ENCODE measurements at places on chromosomes 4 and X.

DNA sequence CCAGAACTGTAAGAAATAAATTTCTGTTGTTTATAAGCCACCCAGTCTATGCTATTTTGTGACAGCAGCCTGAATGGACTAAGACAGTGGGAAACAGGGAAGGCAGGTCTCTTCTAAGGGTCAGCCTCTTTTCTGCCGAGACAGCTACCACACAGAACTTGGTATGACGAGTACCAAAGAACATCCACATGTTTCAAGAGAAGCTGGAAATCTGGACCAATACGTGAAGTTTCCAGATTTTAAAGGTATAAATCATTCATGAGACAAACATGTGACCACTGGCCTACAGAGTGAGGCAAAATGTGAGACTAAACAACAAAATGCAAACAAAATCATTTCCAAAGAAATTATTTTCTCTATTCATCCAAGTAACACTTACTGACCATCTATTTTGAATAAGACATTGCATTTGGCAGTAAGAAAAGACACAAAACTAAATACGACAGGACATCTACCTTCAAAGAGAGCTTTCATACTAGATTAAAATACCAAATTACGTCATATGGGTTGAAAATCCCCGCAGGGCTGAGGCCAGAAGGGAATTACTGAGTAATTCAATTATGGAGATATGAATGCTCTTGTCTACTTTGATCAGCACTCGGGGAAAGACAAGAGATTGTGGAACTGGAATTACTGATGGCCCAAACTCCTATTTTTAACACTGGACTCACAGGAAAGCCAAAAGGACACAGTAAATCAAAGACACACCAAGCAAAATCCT is 7.2 kb downstream of the SCARB2 start:
- no peak for DNase-seq

- peak; percentile 68 for DNase-seq
These were observed 3.8 kb upstream of the GUCY2F start for GRCh38 chrX:109485470-109486340.

DNA sequence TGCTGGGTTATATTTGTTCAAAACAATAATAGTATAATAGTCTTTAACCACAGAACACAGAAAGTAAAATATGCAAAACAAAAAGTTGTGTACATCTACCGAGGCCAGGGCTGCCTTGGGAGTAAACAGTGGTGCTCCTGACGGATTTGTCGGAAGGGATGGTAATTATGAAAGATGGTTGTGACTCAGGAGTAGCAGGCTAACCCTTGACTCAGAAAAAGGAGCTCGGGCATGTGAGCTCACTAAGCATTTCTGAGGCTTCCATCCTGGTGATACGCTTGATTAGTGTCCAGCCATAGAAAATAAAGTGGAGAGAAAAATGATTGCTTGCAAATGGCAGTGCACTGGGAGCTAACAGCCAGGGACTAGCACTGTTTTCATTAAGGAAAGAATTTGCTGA is 53.2 kb upstream of the SPANXB1 start:
- no peak for DNase-seq

DNA sequence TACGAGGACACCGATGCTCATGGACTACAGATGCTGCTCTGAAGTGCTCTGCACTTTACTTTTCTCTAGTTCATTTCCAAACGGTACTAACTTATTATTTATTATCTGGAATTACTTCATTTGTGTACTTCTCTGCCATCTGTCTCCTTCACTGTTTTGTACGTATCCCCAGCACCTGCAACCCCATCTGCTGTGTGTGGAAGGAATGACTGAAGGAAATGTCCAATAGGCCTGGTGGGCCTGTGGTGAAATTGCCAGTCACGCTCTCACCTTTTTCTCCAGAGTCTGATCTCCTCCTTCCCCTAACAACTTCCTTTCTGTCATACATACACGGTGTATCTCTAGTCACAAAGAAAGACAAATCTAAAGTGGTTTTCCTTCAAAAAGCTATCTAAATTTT is 12.9 kb downstream of the TMEM154 start:
- no peak for DNase-seq

GRCh38 chr4:164423819-164424218 is 330.1 kb upstream of the SMIM31 start:
- DNase-seq = no peak

GRCh38 chr4:61200916-61201526 is 895 bp downstream of the ADGRL3 start:
- peak; percentile 11 for DNase-seq

DNA sequence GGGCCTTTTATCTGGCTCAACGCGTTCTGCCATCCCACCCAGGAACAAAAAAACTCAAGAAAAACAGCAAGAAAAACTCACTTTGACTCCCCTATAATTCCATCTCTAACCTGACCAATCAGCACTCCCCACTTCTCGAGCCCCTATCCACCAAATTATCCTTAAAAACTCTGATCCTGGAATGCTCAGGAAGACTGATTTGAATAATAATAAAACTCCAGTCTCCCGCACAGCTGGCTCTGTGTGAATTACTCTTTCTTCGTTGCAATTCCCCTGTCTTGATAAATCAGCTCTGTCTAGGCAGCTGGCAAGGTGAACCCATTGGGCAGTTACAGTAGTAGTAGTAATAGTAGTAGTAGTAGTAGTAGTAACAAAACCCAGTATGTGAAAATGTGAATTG is 165.7 kb upstream of the CASK start:
- DNase-seq = no peak

GRCh38 chr4:86918539-86919072 is 16.2 kb upstream of the AFF1 start:
- DNase-seq = no peak

DNA sequence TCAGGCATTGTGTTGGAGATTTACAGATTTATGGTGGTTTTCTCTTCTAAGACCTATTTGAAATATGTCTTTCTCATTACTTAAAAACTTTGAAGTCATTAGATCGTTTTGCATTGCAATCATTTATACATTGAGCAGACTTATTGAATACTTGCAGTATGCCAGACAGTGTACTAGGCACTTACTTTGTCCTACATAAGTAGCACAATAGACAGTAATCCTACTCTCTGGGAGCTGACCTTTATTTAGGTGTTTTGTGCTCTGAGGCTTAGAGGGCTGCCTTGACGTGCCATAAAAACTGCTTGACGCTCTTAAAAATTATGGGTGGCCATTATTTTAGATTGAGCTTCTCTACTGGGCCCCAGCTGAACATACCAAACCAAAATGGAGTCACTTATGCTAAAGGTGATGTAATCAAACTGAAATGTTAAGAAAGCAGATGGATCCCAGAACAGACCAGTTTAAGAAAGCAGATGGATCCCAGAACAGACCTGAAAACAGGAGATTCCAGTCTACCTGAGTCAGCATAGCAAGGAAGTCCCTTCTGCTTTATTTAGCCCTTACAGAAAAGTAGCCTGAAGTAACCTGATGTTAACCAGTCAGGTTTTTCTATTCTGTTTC is 42.4 kb downstream of the PTTG2 start:
- no peak for DNase-seq

DNA sequence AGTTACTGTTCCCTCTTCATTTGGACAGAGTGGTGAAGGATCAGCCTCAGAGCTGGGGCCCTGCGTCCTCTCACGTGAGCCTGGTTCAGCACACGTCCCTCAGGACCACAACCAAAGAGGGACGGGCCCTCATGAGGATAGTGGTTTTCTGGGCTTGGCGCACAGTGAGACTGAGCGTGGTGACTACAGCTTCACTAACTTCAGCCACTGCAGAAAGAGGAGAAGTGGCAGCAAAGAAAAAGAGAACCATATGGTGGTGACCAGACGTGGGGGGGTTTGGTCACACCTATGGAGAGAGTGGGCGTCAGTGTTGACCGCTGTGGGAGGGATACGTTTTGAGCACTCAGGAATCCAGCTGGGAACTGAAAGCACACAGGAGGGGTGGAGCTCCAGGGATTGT is 21.8 kb upstream of the TNIP3 start:
- DNase-seq = no peak

DNA sequence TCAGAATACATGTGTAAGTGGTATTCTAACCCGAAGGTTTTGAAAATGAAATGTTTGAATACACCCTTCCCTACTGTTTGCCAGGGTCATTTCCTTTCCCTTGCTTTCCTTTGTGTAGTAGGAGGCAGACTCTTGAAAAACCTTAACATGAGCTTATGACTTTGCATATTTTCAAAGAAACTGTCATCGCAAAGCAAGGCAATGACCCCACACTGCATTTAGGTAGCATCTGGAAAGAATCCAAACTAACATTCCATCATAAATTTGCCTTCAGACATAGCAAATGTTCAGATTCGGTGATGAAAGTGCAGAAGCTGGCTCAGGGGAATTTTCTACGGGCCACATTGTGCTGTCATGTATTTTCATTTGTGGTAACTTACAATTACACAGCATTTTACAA is 32.3 kb downstream of the SH2D1A start:
- no peak for DNase-seq

GRCh38 chrX:129531132-129531531 is 7.8 kb upstream of the SMARCA1 start:
- no peak for DNase-seq

GRCh38 chr4:173371292-173372192 is 788 bp downstream of the SAP30 start:
- peak; percentile 63 for DNase-seq

GRCh38 chrX:118049713-118050112 is 66.9 kb downstream of the KLHL13 start:
- DNase-seq = no peak

DNA sequence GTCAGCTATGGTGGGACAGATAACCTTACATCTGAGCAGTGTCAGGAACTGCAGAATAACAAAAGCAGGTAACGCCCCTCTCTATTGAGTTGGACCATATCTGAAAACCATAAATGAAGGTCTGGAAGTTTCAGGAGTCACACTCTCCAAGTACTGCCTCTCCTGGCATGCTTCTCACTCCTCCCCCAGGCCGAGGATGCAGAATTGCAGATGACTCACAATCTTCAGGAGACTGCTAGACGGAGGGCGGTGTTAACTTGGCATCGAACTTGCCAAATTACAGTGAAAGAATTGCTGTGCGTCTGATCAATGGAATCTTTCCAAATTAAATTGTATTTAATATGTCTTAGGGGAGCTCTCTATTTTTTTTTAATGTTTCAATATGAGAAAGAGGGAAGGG is 67.1 kb upstream of the TRIM2 start:
- no peak for DNase-seq

GRCh38 chrX:155086202-155086840 is 15.0 kb downstream of the BRCC3 start:
- DNase-seq = peak; percentile 63

GRCh38 chrX:1248331-1249061 is 20.1 kb upstream of the CSF2RA start:
- peak; percentile 66 for DNase-seq

GRCh38 chr4:183932576-183932975 is 27.5 kb downstream of the STOX2 start:
- no peak for DNase-seq

DNA sequence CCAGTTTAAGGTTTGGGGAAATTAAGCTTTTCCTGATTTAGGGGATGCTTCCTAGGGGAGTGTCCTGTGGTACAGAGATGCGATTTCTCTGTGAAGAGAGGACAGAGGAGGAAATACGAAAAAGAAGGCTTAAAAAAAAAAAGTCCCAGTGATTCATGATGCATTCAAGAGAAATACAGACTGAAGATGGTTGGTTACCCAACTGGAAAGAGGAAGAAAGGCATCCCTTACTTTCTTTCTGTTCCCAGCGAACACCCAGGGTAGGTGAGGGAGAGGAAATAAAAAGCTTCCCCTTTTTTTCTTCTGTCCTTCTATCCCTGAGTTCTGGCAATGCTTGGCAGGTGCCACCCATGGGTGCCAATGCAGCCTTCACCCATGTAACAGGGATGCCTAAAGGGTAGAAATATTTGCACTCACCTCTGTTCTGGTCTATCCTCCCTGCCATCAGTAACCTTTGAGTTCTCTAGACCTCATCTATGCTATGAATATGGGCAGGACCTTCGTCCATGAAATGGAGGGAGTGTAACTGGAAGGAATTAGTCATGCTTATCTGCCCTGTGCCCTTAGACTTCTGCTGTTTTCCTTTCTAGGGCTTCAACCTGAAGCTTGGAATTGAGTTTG is 230.1 kb upstream of the GALNTL6 start:
- DNase-seq = no peak

DNA sequence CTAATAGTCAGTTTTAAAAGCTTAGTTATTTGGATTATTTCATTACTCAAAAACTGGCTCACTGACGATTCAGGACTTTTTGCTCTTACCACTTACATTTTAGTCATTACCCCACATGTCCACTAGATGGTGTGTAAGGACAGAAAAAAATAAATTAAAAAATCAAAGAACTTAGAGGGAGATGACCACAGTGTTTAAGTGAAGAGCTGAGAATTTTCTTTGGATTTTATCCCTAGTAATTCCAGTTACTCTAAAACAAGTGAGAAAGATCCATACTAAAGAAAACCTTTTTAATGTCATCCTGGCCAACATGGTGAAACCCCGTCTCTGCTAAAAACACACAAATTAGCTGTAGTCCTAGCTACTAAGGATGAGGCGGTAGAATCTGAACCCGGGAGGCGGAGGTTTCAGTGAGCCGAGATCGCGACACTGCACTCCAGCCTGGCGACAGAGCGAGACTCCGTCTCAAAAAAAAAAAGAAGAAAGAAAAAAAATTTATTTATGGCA is 26.4 kb upstream of the TMPRSS11B start:
- DNase-seq = peak; percentile 22

GRCh38 chr4:69707807-69708206 is 52.6 kb downstream of the SULT1B1 start:
- no peak for DNase-seq
